Dermis microvascular lymphatic vessel endothelial cell (primary cell): ENCODE measurements at places on chromosomes 12 and 14. TPM values are rescaled to one million over a fixed set of nuclear protein-coding genes. Genes with fewer than 3 reads are reported as not detected.

CRADD gene
- 9.6 and 11.3 TPM in 2 replicates for total RNA-seq

FGF23 gene
- total RNA-seq: under 0.01 TPM in 1 of 2 replicates, not detected in the other

- no peak for DNase-seq
Measured at GRCh38 chr14:73466861-73467260, 8.5 kb upstream of the NUMB start.

- DNase-seq: no peak
Measured at GRCh38 chr14:53569446-53569845, 387.2 kb downstream of the BMP4 start.

RPGRIP1 gene
- 0.39 and 0.76 TPM in 2 replicates for total RNA-seq

LGR5 gene
- total RNA-seq: not detected in 2 replicates

NEUROD4 gene
- total RNA-seq: not detected in 2 replicates

DNA sequence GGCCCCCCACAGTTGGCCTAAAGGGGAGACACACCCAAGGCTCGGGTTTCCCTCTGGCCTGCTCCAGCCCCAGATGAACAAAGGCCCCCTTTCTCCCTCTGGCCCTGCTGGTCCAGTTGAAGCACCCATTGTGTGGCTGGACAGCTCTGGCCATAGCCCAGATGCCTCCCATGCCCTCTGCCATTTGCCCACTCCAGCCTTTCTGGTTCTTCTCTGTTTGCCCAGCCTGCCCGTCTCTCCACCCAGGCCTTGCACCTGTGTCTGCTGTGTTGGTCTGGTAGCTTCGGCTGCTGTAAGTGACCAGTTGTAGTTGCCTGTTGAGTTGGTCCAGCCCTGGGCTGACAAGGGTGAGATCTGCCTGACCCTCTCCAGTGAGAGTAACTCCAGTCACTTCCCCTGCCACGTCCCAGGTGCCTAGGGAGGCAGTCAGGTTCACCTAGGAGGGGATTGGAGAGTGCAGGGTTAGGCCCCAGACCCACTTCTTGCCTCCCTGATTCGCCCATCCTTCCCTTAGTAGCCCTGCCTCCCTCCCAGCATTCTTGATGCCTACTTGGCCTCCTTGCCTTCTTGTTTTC lies 3.0 kb downstream of the B4GALNT1 start:
- no peak for DNase-seq

DENND5B gene
- total RNA-seq: 5.9 and 8.9 TPM in 2 replicates

GRCh38 chr12:15633201-15633600 lies 156.0 kb downstream of the EPS8 start:
- no peak for DNase-seq

ZDHHC22 gene
- not detected in 2 replicates for total RNA-seq

DNA sequence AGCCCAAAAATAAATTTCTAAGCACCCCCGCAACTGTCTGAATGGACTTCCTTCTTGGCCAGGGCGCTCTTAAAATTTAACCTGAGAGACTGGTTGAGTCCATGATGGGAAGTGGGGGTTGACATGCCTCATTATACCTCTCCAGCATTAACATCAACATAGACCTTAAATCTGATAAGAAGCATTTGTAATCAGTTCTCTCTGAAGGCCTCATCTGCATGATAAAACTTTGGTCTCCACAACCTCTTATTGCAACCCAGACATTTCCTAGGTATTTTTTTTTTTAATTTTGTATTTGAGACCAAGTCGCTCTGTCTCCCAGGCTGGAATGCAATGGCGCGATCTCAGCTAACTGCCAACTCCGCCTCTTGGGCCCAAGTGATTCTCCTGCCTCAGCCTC lies 10.4 kb upstream of the SLC8B1 start:
- no peak for DNase-seq

DNA sequence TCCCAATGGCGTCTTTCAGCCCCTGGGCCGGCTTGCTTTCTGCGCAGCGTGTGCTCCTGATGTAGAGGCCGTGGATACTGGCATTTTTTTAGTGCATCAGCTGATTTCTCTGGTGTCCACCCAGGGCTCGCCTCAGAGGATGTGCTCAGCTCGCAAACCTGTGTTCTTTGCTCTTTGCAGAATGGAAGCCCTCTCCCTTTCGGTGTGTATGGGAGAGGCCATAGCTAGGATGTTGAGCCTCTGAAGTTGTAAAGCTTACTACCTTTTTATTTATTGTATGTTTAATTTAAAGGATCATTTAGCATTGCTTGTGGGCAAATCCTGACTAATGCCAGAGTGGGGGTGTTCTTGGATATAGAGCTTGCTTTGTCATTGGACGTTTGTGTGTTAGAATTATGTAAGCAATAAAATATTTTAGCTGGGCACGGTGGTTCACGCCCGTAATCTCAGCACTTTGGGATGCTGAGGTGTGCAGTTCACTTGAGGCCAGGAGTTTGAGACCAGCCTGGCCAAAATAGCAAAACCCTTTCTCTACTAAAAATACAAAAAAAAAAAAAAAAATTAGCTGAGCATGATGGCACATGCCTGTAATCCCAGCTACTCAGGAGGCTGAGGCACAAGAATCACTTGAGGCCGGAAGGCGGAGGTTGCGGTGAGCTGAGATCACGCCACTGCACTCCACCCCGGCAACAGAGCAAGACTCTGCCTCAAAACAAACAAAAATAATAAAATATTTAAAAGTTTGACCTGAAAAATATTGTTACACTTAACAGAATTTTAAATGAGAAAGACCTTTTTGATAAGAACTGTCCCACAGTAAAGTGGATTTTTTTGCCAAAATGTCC lies 52.6 kb upstream of the MMP17 start:
- DNase-seq: no peak

GRCh38 chr12:104521731-104522130 lies 65.0 kb downstream of the CHST11 start:
- DNase-seq: no peak

KRT75 gene
- not detected in 2 replicates for total RNA-seq

CALM1 gene
- total RNA-seq: 1,137 and 1,375 TPM in 2 replicates

DNA sequence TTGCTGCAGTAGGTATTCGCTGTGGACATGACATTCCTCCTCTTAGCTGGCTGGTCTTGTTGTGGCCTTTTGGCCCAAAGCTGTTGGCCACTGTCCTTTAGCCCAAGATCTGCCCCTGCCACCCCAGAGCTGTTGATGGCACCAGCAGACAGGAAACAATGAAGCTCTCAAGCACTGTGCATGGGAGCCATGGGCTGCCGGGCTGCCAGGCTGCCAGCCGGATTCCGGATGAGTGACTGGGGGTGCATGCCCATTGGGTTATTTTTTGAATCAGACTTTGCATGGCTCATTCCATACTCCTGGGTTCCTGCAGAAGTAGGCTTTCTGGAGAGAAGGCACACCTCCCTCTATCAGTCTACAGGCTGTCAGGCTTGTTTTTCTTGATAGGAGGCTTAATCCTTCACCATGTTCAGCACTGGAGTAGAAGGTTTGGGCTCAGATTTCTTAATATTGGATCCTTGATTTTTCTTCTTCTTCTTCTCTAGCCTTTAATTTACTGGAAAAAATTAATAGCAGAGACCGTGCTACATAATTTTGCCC lies 32.4 kb downstream of the MAX start:
- DNase-seq: no peak

DNA sequence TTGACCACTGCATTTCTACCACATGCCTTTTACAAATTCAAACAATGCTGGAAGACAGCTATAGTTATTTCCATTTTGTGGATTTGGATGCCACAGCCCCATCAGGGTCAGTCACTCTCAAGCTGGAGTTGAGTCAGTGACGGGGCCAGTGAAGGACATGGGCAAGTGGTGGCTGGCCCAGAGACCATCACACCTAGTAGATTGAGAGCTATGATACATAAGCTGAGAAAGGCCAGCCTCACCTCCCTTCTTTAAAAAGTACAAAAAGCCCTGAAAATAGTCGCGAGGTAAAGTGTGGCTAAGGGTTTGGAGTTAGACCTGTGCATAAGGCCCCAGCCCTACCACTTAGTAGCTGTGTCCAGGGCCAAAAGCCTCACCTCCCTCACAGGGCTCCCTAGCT lies 4.1 kb downstream of the KCTD10 start:
- DNase-seq: no peak

- DNase-seq: peak; percentile 97
Measured at GRCh38 chr14:84254290-84254689, 1275.7 kb upstream of the FLRT2 start.
